ENCODE measurements at places on chromosomes 7 and 10.

DNA sequence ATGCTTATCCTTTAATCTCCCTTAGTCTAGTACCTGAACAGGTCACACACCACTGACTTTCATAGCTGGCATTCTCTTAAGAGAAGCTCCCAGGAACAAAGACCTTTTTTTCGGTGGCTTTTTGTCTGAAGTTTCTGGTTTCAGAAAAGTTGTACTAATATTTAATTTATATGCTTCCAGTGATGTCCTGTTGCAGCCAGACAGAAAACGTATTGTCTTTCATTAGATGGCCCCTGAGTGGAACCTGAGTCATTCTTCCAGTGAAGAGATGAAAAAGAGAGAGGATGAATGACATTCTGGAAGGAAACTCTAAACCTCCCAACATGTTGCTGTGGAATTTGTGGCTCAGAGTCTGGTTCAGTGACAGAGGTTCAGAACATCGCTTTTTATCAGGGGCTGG lies 274.8 kb upstream of the TAC1 start:
- DNase-seq, result no peak

DNA sequence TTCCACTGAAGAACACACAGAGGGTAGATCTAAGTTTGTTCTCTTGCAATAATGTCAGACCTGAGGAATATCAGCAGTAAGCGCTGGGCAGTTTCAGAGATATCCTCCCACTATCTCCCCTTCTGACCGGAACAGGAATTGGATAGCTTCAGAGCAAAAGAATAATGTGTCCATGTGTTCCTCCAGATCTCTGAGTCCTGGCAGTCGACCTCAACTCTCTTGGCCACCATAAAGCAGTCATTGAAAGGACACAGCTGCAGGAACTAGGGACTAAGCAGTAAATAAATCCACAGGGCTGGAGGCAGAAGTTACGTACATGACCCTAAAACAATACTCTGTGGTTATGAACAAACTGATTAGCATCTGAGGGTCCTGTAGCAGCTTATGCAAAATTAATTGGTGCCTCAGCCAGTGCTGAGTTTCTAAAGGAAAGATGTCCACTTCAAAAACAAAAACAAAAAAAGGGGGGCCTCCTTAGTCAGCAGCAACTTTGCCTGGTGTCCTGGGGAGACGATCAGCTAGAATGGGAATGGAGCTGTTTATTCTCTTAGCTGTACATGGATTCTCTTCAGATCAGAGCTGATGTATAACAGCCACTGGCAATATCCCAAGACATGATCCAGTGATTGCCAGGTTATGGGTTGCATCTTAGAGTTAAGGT lies 6.4 kb upstream of the PRTFDC1 start:
- DNase-seq, result peak; percentile 53

- DNase-seq, result no peak
Measured at GRCh38 chr10:124588736-124589490, 127.3 kb downstream of the LHPP start.

GRCh38 chr10:120456626-120457430 lies at the start of gene PLPP4:
Gene PLPP4 (plus strand): TSS chr10:120457227. CDS start chr10:120457306, 79 bp downstream.
- DNase-seq, result no peak

DNA sequence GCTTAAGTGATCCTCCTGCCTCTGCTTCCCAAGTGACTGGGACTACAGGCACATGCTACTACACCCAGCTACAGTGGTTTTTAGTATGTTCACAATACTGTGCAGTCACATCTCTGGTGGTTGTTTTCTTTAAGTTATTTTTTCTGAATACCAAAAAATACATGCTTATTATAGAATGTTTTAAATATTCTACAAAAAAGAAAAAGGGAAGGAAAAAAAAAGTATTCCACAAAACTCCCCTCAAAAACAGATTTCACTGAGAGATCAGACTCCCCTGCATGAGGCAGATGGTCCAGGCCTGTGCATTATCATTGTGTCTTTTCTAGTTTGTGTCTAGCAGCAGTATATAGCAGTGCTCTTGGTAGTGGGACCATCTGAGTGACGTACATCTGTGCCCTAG lies 36.8 kb downstream of the OGDH start:
- DNase-seq, result no peak

DNA sequence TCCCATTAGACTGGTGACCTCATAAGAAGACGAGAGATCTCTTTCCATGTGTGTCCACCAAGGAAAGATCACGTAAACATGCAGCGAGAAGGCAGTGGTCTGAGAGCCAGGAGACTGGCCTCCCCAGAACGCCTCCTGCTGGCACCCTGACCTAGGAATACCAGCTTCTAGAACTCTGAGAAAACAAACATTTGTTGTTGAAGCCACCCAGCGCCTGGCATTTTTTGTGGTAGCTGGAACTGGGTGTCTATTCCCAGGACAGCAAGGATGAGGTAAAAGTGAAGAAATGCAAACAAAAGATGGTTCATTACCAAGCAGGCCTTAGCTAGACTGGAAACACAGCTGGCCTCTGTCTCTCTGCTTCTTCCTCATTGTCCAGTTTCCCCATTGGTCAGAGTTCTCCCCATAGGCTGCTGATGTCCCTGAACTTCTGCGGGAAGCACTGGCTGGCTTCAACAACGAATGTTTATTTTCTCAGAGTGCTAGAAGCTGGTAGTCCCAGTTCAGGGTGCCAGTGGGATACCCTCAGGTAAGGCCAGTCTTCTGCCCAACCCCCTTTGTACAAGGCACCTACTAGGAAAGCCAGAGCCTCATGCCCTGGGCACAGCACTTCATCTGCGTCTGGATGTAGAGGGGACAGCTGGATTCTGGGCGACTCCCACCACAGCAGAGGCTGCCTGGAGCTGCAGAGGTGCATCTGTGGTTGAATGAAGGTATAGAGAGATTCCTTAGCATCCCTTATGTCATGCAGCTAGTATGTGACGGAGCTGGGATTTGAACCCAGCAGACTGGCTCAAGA lies 304.9 kb downstream of the TCERG1L start:
- no peak for DNase-seq

GRCh38 chr7:5567790-5568189 lies 144.2 kb upstream of the TNRC18 start:
- DNase-seq, result no peak

DNA sequence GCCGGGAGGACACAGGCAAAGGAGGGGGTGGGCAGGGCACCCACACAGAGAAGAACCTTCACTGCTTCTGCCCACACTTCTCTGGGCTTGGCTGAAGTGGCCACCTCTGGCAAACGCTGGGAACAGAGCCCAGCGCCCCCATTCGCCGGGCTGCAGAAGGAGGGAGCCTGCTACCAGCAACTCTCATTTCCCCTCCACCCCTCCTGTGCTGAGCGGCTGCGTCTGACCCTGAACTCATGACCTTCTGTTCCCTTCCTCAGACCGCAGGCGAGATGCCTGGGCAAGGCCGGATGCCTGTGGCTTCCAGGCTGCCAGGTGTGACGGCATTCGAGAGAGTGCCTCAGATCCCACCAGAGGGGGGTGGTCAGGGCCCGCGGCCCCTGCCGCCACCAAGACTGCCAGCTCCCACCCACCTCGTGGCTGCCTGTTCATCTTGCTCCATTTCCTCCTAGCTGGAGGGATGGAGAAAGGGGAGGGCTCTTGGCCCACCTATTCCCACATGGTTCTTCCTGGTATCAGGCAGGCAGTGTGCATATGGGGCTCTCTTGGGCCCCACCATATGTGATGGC lies 19.8 kb downstream of the DNAJB12 start:
- DNase-seq, result no peak

DNA sequence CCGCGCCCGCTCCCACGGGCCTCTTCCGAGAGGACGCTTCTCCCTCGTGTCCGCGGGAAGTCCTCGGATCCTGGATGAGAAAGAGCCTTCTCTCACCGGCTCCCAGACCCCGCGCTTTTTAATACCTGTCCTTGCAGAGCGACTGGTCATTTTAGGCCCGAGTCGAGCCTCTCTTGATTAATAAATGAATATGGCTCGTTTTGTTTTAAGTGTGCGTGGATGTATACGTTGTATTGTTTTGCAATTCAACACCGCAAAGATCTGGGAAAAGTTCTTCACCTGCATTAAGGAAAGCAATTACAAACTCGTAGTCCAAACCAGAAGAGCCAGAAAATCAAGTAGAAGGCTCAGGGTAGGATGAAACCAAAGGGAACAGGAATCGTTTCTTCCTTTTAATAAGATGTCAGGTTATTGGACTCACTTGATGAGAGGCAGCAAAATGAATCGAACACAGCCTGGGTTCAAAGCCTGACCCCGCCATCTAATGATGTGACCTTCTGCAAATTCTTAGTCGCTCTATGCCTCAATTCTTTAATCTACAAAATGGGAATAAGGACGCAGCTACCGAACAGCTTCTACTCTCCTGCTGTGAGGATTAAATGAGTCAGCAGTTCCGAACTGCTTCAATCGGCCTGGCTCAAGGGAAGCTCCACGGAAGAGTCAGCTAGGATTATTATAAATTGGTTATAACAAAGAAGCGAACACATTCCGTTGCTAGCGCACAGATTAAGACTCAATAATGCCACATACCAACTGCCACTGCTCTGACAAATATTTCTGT lies 277.8 kb upstream of the NEBL start:
- DNase-seq, result no peak

DNA sequence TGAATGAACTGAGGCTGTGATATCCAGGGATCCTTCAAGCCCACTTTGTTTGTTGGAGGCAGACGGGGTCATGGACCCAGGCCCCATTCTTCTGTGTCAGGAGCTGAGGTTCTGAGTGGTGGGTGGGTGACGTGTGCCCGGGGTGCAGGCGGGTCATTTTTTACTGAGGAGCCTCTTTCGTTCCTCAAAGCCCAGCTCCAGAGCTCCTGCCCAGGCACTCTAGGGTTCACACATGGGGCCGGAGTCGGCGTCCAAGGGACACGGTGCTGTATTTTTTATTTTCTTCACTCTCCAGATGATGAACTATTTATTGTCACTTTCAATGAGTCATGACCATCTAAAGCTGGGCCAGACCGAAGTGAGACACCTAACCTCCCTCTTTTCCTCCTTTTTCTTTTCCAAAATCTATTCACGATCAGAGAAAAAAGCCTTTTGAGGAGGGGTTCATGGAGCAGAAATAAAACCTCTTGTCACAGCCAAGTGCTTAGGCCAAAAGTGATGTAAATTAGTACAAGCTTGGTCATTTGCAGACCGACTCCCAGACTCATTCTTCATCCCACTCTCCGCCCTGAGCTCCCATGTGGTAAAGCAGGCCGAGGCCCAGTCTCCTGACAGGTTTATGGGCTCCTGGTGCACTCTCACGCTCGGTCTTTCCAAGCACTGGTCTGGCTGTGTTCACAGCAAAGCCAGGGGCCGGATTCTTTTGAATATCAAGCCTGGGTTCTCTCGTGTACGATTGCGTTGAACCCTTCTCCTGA lies 41.4 kb upstream of the PITRM1 start:
- DNase-seq, result no peak

GRCh38 chr7:29420011-29420410 lies 143.6 kb upstream of the PRR15 start:
- no peak for DNase-seq

GRCh38 chr10:77027576-77027975 lies 610.0 kb downstream of the KCNMA1 start:
- no peak for DNase-seq

- no peak for DNase-seq
Measured at GRCh38 chr7:125934539-125934938, 1004.9 kb upstream of the POT1 start.

DNA sequence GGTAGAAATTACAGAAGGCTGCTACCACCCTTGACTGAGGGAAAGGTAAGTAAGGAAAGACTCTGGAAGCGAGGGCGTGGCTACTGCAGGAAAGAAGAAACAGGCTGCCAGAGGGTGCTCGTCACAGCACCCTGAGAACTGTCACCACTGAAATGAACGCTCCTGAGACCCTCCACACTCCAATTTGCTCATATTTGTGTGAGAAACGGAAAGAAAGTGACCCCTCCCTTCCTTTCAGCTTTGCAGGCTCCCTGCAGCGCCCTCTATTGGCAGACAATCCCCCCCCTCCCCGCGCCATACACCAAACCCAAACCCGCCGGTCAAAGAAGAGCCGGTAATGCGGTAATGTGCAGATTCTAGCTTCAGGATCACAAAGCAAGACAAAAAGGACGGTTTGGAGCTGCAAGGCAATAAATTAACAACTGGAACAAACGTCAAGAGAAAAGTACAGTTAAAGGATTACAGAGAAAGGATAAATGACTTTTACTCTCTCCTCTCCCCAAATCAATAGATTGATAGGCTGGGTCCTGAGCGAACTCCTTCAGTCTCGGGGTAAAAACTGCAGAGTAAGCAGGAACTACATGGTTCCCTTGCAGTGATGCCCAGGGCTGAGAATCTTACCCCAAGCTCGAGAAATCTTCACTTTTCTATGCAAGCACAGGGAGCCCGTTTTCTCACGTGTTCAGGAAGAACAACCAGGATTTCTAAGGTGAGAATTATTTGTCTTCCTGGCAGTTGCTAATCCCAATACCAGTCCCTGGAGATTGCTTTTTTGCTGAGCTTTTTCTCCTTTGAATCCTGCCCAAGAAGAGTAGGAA lies 47.6 kb downstream of the STEAP1B start:
- DNase-seq, result no peak

DNA sequence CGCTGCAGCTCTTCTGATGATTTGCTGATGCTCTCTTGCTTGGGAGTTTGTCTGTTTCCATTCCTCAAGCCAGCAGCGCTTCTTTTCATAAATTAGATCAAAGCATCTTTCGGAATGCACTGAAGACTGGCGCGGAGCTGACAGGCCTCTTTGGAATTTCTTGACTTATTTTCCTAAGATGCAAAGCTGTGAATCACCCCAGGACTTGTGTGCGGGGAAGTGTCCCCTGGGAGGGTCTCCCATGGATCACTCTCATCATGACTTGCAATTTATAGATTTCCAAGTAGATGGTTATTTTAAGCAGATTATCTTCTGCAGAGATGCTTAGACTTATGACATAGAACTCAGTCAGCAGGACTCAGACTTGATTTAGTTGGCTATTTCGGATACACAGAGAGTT lies 467.2 kb downstream of the TCERG1L start:
- no peak for DNase-seq

GRCh38 chr7:42181566-42181965 lies 55.4 kb downstream of the GLI3 start:
- DNase-seq, result no peak

GRCh38 chr7:95684037-95684436 lies 87.7 kb upstream of the PDK4 start:
- DNase-seq, result peak; percentile 13
